ENCODE measurements at places on chromosomes 7 and 10.

DNA sequence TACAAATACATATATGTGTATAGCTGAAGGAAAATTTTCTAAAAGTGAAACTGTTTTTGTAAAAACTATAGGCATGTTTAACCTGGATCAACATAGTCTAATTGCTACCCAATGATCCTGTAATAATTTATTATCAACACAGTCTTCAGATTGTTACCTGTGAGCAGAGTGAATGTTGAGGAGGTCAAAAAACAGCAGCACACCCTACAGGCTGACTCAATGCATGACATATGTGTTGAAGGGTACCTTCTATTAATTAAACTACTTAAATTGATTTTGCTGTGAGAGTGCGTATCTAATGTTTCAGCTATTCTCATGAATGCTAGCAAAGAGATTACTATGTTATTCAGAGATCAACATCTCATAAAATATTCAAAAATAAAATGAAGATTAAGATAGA lies 411.4 kb downstream of the TNS3 start:
- DNase-seq: no peak

DNA sequence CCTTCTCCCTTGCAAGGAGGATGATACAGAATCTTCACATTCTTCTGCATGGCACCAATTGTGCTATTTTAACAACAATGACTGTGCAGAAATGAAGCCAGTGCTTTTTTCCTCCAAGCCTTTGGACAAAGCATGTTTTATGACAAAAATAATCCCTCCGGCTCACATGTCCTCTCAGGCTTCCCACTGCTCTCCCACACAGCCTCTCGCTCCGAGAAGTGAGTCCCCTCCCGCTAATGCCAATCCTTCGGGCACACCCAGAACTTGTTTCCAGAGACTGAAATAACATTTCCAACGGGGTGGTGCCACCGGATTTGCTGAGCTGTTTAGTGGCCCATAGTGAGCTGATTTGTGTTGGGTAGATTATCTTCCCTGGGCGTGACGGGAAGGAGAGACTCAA lies 35.8 kb downstream of the RBM17 start:
- no peak for DNase-seq

GRCh38 chr10:122877264-122877663 lies 2.1 kb downstream of the FAM24B start:
- DNase-seq: no peak

DNA sequence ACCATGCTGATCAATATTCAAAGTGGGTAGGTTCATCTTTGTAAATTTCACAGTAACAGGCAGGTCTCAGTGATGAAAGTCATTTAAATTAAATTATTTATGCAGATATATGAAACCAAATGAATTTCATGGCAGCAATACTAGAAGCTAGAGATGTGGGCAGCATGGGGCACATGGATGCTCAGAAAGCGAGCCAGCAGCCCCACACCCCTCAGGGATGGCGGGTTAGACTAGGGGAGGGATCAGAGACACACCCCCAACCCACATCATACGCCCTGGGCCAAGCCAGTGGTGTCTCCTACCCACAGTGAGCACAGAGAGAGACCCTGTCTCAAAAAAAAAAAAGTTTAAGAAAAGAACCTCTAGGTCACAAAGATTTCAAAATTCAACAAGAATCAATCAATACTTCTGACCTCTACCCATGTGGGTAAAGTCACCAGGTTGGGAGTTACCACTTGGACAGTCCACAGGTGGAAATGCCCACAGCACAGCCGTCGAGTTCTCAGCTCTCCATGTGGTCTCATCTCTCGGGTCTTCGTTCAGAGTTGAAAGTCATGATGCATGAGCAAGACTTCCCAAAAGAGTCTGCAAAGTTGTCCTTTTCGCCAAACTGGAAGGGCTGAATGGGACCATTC lies 79.3 kb upstream of the PPP2R2D start:
- DNase-seq: no peak

DNA sequence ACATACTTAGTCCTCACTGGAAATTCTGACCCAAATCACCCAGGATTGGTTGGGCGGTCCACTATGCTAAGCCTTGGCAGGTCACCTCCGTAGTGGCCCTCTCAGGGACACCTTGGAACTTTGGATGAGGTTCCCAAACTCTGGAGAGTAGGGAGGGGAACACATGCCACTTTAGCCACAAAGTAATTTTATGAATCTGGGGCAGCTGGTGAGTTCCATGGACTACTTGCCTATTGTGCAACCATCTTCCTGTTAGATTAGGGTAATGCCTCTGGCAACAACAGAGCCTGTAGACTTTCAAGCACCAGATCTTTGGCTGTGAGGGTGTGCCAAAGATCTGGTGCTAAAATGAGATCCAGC lies 77.7 kb downstream of the ITGB8 start:
- DNase-seq: no peak

- no peak for DNase-seq
These were observed 45.5 kb upstream of the NKX2-3 start for GRCh38 chr10:99487125-99487807.

DNA sequence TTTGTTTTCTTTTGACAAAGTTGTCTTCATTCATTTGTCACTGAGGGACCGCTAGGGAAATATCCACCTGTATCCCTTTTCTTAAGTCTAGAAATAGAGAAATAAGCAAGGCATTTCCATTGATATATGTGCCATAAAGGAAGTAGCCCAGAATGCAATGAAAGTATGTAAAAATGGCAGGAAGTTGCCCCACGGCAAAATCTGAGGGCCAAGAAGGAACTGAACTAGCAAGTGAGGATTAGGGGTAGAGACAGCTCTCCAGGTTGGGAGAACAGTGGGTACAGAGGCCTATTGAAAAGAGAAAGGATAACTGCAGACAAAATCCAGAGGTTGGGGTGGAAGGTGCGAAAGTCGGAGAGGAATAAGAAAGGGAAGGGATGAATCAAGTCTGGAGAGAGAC lies 56.6 kb upstream of the TOMM7 start:
- no peak for DNase-seq

- no peak for DNase-seq
These were observed 34.4 kb downstream of the PLEKHA8 start for GRCh38 chr7:30062587-30062986.

DNA sequence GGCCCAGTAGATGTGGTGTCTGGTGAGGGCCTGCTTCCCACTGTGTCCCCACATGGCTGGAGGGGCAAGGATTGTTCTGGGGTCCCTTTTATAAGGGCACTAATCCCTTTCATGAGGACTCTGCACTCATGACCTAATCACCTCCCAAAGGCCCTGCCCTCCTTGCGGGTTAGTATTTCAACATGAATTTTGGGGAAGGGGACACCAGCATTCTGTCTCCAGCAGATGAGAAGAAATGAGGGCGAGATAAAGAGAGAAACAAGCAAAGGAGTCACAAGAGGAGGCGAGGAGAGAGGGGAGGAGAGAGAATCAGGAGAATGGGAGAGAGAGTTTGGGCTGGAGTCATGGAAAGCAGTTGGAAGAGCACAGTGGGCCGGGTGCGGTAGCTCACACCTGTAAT lies 83.7 kb downstream of the C10orf105 start:
- no peak for DNase-seq

DNA sequence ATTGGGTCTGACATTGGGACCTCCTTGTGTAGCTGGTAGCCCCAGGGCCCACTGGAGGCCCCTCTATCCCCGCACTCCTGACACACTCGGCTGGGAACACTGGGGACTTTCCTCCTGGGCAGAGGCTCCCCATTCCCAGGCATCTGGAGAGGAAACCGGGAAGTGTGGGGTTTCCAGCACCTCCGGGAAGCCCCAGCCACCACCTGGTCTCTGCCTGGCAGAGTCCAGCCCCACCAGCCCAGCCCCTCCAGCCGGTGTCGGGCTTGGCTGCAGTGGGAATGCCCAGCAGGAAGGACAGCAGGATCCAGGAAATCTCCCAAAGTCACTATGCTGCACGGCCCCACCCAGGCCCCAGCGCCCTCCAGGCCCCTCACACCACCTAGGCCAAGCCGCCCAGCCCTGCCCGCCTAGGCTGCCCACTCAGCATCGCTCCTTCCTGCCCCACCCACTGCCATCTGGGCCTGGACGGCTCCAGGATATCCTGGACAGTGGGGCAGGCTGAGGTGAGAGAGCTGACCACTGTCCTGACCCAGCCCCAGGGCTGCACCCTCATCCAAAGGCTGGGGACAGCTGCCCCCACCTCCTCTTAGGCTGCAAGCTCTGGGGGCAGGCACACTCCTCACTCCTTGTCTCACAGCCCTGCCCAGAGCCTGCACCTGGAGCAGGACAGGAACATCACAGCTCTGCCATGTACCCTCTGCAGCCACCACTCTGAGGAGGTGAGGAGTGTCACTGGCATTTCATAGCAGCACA lies 11.8 kb downstream of the RASGEF1A start:
- DNase-seq: no peak

DNA sequence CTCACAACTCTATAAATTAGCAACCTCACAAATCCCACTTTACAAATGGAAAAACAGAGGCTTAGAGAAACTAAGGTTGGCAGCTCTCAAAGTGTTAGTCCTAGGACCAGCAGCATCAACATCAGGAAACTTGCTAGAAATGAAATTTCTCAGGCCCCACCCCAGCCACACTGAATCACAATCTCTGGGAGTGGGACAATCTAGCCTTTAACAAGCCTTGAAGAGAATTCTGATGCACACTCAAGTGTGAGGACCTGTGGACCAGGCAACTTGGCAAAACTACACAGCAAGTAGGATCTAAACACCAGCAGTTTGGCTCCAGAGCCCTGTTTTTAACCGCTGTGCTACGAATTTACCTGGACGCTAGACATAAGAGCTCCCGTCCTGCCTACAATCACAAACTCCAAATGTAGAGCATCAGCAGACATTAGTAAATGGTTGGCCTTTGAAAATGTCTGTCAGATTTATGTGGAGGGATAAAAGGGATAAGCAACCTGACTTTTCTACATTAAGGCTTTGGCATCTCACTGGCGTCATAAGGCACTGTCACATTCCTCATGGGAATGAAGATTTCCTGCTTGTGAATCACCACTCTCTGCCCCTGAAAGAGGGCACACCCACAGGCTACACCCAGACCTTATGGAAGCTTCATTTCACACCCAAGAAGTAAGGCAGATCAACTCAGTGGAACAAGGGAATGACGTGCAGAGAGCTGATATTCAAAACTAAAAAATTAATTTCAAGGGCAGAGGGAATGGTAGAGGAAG lies 34.5 kb downstream of the PPP1R3C start:
- no peak for DNase-seq

- no peak for DNase-seq
These were observed 7.5 kb downstream of the ASB4 start for GRCh38 chr7:95493247-95493646.

DNA sequence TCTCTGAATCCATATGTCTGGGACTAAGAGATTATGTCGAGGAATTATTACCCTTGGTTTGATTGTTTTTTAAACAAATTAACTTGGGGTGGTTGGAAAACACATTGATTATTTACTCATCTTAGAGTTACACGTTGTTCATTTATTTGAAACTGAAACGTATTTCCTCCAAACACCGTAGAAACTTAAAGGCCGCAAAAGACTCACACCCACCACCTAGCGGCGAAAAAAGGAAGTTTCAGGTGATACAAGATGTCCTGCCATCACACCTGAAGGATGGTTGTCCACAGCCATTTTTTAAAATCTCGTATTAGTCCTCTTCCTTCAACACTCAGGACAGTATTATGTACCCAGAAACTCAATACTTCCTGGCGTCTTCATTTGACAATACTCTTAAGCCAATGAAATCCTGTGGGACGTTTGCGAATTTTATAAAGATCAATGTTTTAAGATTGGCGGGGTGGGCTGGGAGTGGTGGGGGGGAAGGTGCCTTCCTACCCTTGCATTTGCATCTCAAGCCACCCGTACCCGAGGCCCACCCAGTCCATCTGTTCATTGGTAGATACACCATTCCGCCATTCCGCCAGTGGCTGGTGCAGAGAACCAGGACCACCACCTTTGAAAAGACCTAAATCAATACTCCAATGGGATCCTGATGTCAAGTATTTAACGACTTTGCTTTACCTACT lies 1.4 kb upstream of the LCOR start:
- DNase-seq: peak; percentile 61

GRCh38 chr10:33412241-33412640 lies 77.8 kb upstream of the NRP1 start:
- DNase-seq: no peak

- DNase-seq: no peak
These were observed 1120.0 kb downstream of the SORCS1 start for GRCh38 chr10:106044503-106044902.

- DNase-seq: no peak
These were observed 28.6 kb downstream of the JAZF1 start for GRCh38 chr7:28151965-28152364.

DNA sequence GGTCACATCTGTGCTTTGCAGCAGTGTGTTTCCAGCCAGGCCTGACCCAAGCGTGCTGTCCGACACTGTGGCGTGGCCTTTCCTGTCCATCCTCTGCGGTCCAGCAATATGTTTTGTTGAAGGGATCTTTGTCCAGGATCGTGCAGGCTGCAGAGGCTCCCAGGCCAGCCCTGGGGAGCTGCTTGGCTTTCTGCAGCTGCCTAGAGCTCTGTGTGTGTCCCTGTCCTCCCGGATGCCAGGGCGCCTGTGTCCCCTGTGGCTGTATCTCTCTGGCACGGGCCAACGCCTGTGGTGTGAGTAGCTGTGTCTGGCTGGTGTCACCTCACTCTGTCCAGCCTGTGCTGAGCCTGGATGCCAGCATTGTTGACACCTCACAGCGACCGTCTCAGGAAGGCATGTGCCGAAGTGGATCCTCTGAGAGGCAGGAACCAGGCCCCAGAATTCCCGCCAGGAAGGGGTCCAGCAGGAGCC lies 94.5 kb downstream of the INPP5A start:
- no peak for DNase-seq

DNA sequence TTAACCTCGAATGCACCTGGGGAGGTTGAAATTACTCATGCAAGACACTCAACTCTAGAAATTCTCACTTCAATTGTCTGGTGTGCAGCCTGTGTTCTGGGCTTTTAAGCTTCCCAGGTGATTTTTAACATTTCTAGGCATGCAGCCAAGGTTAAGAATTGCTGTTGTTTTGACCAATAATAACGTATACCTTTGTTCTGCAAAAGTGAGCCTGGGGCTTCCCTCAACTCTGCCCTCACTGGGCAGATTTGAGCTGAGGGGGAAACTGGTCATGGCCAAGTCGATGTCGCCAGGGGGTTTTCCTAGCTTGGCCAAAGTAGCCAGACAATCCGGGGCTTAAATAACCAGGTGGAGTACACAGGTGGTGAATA lies 568 bp downstream of the PRSS2 start:
- no peak for DNase-seq

- no peak for DNase-seq
These were observed 744.2 kb downstream of the LRMDA start for GRCh38 chr10:76175533-76176165.

GRCh38 chr7:117445206-117445605 lies 17.9 kb upstream of the ASZ1 start:
- DNase-seq: no peak

- no peak for DNase-seq
These were observed 239.3 kb downstream of the AUTS2 start for GRCh38 chr7:69837387-69838068.

All from activated CD8-positive, alpha-beta memory T cell treated with anti-CD3 and anti-CD28 coated beads for 4 hours (primary cell).